ENCODE measurements at places on chromosomes 7 and 10. TPM values are rescaled to one million over a fixed set of nuclear protein-coding genes. Genes with fewer than 3 reads are reported as not detected.

- H3K27ac ChIP-seq = no peak overlapping the region
- no peaks in the 10 kb centered on the region for H3K36me3 ChIP-seq
- H3K4me3 ChIP-seq = no peak overlapping the region
- no peak for DNase-seq
- no peaks in the 10 kb centered on the region for H3K27me3 ChIP-seq
These were observed 562.3 kb downstream of the CCSER2 start for GRCh38 chr10:84890706-84891105.

DNA sequence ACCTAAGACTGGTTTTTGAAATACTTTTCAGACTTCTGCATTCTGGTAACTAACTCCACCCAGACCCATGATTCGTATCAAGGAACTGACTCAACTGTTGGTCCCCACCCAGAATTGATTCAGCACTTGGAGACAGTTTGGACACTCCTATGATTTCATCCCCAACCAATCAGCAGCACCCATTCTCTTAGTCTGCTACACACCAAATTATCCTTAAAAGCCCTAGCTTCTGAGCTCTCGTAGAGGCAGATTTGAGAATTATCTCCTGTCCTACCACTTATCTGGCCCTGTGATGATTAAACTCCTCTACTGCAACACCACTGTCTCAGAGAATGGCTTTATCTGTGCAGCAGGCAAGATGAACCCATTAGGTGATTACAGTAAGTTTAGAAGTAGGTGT, 7.7 kb upstream of the GSTO1 start:
- H3K4me3 ChIP-seq = no peak overlapping the region
- H3K27ac ChIP-seq = no peak overlapping the region
- H3K27me3 ChIP-seq = no peaks in the 10 kb centered on the region
- H3K4me1 ChIP-seq = no peaks in the 10 kb centered on the region
- no peak for DNase-seq

DNAH11 gene
- 0.27 TPM for total RNA-seq

DNA sequence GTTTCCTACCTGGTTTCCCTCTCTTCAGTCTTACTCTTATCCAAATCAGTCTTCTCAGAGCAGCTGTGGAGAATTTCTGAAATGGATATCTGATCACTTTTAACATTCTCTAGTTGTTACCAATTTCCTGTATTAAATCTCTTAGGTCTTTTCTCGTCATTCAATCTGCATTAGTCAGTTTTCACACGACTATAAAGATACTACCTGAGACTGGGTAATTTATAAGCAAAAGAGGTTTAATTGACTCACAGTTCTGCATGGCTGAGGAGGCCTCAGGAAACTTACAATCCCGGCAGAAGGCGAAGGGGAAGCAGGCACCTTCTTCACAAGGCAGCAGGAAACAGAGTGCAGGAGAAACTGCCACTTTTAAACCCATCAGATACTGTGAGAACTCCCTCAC, 444.8 kb downstream of the GATA3 start:
- H3K27ac ChIP-seq = no peak overlapping the region
- no peak overlapping the region for H3K4me3 ChIP-seq
- no peaks in the 10 kb centered on the region for H3K27me3 ChIP-seq
- no peaks in the 10 kb centered on the region for H3K4me1 ChIP-seq
- no peak for DNase-seq

MLXIPL gene
- 0.21 TPM for total RNA-seq

DNA sequence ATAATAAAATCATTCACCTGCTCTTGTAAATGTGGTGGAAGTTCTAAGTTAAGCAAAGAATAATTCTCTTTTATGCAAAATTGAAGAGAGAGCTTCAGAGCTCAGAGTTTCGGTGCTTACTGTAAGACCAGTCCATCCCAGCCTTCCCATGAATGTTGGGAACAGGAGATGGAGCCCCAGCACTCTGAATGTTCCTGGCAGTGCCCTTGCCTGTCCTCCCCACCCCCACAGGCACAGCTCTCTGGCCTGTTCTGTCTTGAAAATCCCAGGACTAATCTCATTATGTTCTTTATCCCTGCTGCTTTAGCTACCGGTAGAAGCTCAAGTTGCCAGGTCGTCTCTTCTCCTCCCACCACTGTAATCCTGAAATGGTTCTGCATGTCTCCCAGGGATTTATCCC, 29.1 kb upstream of the LHFPL3 start:
- no peaks in the 10 kb centered on the region for H3K36me3 ChIP-seq
- H3K4me3 ChIP-seq = no peak overlapping the region

All from GM12878 (cell line).